Stimulated activated CD4-positive, alpha-beta T cell treated with anti-CD3 and anti-CD28 coated beads, Interleukin-2, amount 100 ng/mL, for 4 hours (primary cell): ENCODE measurements at places on chromosomes 2 and 18.

GRCh38 chr2:241935314-241935713 lies 65.8 kb downstream of the RTP5 start:
- no peak for DNase-seq

DNA sequence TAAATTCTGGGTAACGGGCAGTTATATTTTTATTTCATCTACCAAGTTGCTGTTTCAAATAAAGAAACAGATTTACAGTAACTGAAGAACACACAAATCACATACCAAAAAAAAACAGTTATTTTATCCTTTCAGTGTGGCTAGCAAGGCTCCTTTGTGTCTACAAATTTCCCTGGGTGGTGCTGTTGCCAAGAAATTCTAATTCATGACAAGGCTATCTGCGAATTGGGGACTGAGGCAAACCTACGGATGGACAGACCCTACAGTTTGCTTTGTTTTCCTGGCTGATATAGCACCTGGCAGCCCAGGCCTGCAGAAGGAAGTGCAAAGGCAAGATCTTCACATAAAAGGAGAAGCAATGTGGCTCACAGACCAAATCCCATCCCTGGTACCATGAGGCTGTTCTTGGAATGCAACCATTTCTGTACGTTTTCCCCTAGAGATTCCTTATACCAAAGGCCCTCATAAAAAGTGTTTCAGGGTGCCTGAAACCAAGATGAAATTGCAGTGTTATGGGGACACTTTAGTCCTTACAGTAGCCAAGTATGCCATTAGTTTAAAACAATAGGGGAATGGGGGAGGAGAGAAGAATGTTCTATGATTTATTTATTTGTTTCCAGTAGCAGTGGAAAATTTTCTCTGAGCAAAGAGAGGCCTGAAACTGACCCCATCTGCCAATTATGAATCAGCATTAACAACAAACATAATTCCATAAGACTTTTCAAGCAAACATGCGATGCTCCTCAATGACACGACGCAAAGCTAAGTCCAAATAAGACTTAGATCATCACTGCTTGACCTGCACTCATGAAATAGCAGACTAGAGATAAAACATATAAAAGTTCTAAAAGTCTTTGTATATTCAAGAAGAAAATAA lies 4.3 kb downstream of the KLF7 start:
- no peak for DNase-seq

DNA sequence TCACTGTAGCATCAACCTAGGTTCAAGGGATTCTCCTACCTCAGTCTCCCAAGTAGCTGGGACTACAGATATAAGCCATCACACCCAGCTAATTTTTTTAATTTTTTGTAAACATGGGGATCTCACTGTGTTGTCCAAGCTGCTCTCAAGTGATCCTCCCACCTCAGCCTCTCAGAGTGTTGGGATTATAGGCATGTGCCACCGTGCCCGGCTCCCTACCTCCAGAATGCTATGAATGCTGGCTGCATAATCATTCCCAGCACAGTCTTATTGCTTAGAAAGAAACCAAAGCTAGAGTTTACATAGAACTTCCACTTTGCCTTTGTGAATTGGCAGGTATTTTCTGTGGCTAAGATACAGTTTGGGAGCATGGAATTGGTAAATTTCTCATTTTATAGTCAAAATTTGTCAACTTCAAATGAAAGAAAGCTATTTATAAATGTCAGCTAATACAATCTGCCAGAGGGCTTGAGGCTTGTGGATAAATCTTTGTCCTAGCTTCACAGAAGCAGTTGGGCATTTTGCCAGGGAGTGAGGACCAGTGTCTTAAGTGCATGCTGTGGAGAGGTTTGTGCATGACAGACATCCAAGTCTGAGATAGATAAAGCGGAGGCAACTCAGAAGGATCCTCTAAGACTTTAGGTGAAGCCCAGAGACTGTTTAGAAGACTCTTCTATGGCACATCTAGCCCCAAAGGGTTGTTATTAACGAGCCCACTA lies 175.4 kb downstream of the ANTXR1 start:
- DNase-seq: no peak

- DNase-seq: no peak
Measured at GRCh38 chr18:49723648-49724180, 89.6 kb downstream of the ACAA2 start.

DNA sequence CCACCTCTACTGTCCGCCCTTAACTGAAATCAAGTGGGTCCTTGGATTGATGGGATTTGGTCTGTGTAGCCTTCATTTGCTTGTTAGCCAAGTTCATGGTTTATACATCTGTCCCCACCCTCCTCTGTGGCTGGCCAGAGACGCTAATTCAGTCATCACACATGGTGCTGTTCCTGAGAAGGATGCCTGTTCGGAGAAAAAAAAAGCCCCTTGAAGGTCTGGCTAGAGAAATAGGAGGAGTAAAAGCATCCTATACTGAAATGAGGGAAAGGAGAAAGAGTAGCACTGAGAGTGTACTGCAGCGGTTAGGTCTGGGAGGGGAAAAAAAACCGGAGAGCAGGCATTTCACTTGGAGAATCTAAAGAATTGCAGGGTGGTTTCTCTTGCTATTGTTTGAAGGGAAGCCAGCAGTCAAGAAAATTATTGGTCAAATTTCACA lies 180.6 kb upstream of the EPAS1 start:
- no peak for DNase-seq

- DNase-seq: no peak
Measured at GRCh38 chr18:31795747-31796146, 35.1 kb upstream of the SLC25A52 start.

DNA sequence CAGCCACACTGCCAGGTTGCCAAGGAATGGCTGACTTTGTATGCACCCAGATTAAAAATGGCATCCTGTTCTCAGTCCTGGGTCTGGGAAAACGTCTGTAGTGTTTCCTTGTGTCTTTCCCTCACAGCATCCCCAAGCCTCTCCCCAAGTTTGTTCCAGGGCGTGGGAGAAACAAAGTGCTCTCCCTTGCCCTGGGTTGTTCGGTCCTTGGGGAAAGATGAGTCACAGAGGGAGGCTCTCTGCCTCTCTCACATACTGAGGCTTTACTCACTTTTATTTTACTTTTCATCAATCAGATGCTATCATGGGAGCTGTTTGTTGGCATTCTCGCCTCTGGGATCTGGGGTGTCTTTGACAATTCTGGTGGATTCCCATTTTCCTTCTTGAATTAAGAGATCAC lies 492.3 kb downstream of the XIRP2 start:
- DNase-seq: no peak

DNA sequence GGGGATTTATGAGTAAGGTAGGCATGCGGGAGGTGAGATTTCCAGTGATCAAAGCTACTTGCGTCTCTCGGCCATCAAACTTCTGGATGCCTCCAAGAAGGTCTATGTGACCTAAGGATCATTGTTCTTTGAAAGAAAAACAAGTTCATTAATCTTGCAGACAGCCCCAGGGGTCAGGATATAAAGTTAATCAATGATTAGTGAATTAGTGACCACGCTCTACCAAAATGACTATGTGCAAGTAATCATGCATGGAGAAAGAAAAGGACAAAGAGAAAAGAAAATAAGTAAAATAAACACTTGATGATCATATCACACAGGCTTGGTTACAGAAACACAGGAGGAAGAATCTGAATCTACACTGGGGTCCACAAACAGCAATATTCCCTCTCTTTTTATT lies 42.5 kb upstream of the BCL11A start:
- no peak for DNase-seq

- no peak for DNase-seq
Measured at GRCh38 chr2:231182513-231182899, 15.9 kb upstream of the ARMC9 start.

- DNase-seq: no peak
Measured at GRCh38 chr2:120219291-120219690, 3.9 kb downstream of the TMEM185B start.

DNA sequence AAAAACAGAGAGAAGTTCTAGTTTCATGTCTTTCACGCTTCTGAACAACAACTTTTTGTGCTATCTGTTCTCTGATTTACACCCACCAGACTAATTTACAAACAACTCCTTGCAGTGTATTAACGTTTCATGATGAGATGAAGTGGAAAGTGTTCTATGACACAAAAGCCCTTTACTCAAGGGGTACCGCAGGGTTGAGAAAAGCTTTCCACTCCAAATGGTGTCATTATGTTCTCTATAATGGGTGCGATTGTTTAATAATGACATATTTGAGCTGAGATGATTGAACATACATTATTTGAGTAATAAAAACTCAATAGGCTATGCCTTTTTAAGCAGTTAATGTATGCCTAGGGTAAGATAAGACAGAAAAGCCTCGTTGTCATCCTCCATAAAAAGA lies 76.3 kb downstream of the ACTR3 start:
- no peak for DNase-seq

- DNase-seq: no peak
Measured at GRCh38 chr18:11570073-11570588, 39.3 kb upstream of the SLC35G4 start.

- no peak for DNase-seq
Measured at GRCh38 chr2:156456616-156457015, 20.4 kb downstream of the GPD2 start.

DNA sequence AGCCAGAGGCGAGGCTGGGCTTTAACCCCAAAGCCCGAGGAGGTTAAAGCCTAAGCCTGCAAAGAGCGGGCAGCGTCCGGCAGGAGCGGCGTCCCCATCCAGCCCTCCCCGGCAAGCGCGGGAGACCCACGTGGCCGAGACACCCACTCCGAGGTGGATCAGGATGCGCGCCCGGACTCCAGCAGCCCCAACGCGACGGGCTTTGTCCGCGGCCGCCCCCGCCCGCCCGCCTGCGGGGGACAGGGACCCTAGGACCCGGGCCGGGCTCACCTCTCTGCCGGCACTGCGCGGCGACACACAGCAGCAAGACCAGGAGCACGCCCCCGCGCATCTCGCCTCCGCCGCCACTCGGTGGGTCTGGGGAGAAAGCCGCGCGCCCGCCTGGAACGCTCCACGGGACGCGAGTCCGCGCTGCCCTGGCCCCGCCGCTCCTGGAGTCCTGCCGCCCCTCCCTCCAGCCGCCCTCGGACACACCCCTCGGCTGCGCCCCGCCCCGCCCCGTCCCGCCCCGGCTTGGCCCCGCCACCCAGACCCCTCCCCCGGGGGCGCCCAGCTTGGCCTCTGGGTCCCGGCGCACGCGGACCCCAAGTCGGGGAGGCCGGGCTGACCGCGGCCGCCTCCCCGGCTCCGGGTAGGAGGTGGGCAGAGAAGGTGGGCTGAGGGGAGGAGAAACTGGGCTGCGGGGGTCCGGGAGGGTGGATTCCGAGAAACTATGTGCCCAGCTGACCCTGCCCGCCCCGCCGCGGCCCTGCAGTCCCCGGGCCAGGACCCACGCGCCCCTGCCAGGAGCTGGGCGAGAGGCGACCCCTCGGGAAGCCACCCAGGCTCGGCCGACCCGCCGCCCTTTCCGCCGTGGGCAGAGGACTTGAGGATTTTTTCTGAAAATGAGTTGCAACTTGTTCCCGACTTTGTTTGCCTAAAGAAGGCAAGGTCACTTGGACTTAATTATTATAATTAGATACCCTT lies at the start of gene LAMA1:
Gene LAMA1, minus strand, starts transcription at position 408 of the 966 bp plus-strand sequence. Its CDS starts 77 bp downstream, at position 331.
- DNase-seq: no peak
